ENCODE measurements at places on chromosomes 12 and 14.

- no peak for DNase-seq
Measured at GRCh38 chr12:56257491-56258067, 605 bp downstream of the ANKRD52 start.

DNA sequence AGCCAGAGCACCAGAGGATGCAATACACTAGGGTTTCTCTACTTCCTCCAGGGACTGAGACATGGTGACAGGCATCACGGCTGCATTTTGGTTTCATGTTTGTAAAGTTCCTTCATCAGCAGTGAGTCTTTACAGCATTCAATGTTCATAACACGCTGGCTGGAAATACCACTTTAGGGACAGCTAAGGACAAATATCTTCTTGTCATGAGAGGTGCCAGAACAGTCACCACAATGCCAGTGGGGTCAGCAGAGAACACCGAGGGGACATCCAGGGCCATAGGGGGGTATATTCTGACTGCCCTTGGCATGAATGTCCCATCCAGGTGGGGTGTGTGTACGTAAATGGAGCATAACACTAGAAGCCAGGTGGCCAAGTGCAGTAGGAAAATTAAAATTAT, 72.3 kb downstream of the CCDC60 start:
- no peak for DNase-seq

DNA sequence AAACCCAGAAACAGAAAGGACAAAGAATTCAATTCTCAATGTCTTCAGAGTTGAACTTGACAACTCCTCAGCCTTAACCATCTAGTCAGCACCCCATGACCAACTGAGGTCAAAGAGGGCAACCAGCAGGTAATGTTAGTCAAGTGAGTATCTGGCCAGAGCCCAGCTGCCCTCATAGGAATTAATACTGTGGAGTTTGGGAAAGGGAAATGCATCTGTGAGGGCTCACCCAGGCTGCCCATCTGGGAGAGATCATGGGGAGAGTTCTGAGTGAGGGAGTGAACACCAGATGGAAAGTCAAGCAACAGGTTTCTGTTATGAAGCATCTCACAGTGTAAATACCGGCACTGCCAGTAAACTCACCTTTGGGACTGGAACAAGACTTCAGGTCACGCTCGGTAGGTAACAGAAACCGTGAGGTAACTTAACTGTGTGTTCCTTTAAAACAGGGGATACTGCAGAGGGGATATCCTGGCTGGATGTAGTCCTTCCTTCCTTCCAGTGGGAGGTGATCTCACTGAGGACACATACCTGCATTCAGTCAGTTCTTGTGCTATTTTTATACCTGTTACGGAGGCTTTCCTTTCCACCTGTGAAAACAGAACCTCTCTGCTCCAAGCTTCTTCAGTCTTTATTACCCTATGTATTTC, 94.4 kb downstream of the DAD1 start:
- DNase-seq: peak; percentile 62

- no peak for DNase-seq
Measured at GRCh38 chr14:72617391-72618031, 276.4 kb downstream of the DPF3 start.

GRCh38 chr14:51628238-51628637, 23.5 kb upstream of the FRMD6 start:
- no peak for DNase-seq

DNA sequence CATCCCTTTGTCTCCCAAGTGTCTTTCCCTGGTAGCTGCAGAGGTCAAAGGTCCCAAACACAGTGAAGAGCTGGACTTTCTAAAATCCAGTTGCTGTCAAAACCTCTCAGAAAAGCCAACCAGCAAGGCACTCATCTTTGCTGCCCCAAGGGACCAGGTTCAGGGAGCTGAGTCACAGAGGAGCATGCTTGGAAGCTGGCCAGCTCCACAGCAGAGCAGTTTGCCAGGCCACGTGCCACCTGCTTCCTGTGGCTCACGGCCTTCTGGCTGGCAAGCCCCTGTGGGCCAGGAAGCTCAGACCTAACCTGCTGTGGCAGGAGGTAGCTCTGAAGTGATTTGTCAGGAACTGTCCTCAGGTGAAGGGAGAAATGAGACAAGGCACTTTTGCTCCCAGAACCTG, 3.6 kb downstream of the ISCU start:
- DNase-seq: no peak

GRCh38 chr14:58238252-58239243, 6.1 kb upstream of the PSMA3 start:
- peak; percentile 52 for DNase-seq

DNA sequence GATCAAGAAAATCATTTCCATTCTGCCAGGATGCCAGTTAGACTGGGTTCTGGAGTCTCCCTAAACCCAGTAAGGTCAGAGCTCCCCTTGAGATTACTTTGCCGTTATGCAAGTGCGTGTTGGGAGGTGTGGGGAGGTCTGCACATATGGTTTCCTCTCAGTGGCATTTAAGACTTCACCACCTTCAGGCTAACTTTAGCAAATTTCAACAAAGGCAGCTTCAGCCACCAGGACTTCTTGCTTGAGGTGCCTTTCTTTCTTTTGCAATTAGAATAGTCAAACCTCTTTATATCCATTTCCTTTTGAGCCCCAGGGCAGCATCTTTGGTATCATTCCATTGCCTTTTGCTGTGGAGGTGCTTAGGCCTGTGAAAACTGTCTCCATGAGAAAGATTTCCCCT, 117.2 kb upstream of the CCND2 start:
- DNase-seq: no peak

DNA sequence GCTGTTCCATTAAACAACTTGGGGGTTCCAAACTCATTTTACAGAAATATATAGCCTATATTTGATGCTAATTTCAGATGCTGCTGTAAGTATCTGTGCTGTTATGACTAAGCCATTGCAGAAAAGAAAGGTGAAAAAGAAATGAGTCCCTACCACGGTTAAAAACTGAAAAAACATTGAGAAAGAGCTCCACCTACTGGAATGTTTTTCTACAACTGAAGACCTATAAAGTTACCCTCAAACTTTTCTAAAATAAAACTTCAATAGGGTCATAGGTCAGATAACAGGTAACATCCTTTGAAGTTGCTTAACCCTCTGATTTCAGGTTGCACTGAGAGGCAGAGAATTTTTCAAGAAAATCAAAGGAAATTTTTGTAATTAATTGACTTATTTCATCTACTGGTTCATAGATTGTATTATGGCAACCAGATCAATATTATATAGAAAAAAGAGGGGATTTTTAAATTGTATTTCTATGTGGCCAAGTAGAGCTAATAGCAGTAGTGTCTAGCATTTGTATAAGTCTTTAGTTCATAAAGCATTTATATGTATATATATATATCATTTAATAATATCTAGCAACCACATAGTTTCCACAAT, 279.9 kb downstream of the RPS29 start:
- no peak for DNase-seq

- DNase-seq: no peak
Measured at GRCh38 chr12:91781114-91781513, 364.5 kb downstream of the BTG1 start.

- no peak for DNase-seq
Measured at GRCh38 chr12:121116318-121117225, 16.1 kb upstream of the P2RX7 start.

DNA sequence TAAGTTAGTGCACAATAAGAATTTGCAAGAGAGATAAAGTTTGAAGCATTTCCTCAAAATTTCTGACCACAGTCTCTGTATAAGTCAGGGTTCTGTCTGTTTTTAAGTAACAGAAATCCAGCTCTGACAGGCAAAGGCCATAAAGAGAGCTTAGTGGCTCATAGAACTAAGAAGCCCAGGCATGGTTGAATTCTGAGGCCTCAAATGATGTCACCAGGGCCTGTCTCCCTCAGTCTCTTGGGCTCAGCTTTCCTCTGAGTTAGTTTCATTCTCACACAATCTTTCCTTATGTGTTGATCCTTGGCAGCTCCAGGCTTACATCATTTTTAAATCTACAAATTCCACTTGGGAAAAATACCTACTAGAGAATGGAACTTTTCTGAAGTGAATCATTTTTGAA, 173.4 kb upstream of the ATP2B1 start:
- DNase-seq: peak; percentile 71

- no peak for DNase-seq
Measured at GRCh38 chr14:92888896-92889295, 34.1 kb upstream of the CHGA start.

DNA sequence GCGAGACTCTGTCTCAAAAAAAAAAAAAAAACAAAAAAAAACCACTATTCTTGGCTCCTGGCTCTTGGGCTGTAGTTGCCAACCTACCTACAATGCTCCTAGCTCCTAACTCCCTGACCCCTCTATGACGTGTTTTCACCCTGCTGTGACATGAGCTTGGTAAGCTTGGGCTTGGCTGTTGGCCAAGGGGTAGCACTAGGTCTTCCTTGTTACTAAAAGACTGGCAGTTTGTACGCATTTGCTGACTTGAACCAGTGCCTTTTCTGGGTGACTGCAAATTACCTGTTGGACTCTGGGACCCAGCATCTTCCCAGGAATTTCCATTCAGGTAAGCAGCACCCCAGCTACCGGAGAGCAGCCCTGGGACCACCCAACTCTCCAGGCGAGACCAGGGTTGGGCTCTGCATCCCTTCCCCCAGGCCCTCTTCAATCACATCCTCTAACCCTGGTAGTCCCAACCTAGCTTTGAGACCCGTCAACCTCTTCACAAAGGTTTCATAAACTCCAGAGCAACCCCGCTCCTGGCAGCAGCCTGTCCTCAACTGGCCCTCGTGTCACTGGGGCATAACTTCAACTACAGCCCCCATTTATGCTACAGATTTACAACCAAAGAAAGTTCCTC, 8.3 kb downstream of the CDK2AP1 start:
- no peak for DNase-seq

DNA sequence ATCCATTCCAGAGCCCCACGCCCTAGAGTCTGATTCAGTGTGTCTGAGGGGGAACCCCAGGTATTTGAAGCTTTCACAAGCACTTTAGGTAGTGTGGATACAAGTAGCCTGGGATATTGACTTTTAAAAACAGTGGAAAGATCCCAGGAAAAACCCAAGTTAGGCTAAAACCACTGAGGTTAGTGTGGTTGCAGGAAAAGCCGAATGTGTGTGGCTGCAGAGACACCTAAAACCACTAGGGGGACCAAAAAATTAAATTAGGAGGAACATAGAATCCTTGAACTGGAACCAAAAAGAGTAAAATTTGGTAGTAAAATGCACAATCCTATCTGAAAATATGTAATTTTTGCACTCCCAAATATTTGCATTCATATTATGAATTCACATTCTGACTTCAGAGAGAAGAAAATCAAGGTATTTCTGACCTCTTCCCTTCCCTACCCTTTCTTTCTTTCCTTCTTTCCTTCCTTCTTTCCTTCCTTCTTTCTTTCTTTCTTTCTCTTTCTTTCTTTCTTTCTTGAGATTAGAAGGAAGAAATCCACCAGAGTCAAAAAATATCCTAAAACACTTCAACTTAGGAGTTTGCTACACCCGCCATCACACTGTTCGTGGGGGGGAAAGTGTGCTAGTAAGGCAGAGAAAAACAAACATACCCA, 37.8 kb downstream of the SLCO1A2 start:
- peak; percentile 58 for DNase-seq

GRCh38 chr12:105954951-105955931, 183.5 kb downstream of the NUAK1 start:
- DNase-seq: no peak

- DNase-seq: no peak
Measured at GRCh38 chr14:61756135-61756534, 6.1 kb upstream of the SNAPC1 start.

DNA sequence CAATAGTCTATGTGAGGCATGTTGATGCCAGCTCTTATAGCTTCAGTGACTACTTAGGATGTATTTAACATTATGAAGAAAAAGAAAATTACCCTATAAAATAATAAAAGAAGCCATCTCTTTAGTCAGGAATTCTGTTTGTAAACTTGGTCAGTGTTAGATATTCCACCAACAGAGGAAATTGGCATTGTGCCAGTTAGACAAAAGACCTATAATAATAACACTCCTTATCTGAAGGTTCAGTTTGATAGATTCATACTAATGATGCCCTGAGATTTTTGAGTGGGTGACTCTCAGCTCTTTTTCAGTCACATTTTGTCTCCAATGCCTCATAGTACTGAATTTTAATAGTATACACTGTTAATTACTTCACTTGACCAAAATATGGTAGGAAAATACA, 6.6 kb downstream of the SYT10 start:
- DNase-seq: no peak

GRCh38 chr12:75684678-75685616, 173.5 kb upstream of the KRR1 start:
- DNase-seq: no peak

GRCh38 chr14:92427096-92427495, 86.5 kb upstream of the RIN3 start:
- no peak for DNase-seq

DNA sequence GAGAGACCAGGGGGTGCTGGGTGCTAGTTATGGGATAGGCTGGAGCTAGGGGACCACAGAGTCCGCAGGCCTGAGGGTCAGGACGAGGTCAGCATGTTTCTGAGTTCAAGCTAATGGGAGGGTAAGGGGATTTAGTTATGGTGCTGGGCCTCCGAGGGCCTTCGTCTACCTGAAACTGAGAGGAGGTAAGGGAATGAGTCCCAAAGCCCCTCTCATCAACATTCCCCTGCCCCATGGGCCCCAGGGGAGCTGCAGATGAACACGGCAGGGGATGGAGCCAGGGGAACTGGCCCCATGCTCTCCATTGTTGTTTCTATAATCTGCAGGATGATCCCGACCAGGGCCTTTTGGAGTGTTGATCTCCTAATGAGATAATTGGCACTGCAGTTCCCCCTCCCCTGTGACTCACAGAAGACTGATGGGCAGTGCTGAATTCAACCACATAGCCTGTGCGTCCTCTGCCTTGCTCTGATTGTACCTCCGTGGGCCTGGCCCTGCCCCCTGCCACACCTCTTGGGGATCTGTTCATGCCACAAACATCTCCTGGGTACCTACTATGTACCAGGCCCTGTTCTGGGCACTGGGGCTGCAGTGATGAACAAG, 21.4 kb downstream of the FAIM2 start:
- DNase-seq: no peak

DNA sequence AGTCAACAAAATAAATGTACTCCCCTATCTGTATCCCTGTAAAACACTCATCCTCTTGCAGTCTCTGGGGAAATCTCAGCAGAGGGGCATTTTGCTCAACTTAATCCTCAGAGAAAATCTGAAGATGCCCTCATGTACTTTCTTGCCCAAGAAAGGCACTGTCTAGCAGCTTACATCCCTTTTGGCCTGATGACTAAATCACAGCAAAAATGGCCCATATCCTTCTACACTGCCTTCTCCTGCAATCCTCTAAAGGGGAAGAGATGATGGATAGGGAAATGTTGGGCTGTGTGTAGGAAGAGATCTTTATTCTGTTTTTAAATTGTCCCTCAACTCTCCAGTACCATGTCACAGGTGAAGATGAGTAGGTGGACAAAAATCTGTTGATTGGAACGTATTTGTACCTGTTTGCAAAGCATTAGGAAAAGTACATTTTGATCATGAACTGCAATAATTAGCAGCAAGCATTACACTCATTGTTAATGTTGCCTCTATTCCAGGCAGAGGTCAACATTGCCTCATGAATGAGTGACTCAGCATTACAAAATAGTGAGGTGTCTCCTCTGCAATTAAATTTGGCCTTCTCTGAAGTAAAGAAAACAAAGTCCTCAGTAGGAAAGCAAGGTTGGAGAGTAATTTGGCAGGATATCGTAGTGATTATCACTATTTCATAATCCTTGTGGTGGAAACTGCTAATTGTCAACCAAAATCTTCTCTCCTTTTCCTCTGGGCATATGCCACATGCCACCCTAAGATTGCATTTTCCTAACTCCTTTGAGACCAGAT, 172.4 kb upstream of the CAND1 start:
- peak; percentile 41 for DNase-seq
